ENCODE measurements at places on chromosomes 2 and 18.

- no peak for DNase-seq
Measured at GRCh38 chr2:228167290-228167689, 14.2 kb downstream of the SPHKAP start.

DNA sequence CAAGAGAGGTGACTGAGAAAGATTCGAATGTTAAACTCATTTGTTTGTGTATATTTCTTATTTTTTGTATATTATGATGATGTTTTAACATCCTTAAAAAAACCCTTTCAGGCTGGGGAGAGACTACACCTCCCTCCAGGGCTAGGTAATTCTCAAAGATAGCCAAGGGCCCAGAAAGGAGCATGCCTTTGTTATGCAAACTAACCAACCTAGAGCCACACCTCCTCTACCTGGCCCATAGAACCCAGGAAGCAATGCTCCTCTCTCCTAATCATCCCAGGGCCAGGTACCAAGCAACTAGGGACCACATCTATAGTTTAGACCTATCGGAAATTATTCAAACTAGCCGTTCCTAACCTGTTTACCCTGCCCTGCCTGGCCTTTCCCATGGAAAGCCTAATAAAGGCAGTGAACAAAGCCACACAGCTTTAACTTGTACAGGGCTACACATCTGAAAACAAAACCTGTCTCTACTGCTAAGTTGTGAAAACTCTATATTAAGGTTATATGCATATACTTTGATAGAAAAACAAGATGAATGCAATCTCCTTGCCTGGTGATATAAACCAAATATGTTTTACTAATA, 79.7 kb downstream of the COLEC12 start:
- no peak for DNase-seq

DNA sequence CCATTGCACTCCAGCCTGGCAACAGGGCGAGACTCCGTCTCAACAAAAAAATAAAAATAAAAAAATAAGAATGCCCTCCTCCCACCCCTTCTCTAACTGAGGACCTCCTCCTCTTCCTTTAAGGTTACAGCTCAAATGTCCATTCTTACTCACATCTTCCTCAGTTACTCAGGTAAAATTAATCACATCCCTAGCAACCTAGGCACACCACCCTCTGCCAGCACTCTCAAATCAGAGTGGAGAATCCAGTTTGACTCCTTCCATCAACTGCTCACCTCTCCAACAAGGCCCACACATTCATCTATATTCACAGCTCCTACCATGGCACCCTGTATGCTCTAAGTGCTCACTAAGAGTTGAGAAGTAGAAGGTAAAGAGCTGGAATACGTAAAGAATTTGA, 254.3 kb downstream of the ZEB2 start:
- no peak for DNase-seq

DNA sequence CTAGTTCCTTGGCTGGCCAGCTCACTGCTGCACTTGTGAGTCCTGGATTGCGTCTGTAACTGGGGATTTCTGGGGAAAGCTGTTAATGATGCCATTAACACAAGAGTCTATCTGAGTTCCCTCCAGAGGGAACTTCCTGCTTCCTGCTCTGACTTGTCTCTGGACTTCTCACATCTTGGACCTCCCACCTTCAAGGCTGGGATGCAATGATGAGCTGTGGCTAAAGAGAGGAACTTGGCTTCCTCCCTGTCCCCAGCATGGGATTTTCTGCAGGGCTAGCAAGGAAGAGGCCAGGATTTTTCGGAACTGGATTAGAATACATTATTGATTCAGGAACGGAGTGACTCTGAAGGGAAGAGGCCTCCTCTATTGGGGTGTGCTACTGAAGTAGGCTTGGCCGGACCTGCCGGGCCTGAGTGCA, 155.5 kb downstream of the CLIP4 start:
- no peak for DNase-seq

GRCh38 chr2:167784084-167784425, 463.3 kb downstream of the STK39 start:
- no peak for DNase-seq

GRCh38 chr18:9444549-9444948, 30.8 kb upstream of the RALBP1 start:
- no peak for DNase-seq

DNA sequence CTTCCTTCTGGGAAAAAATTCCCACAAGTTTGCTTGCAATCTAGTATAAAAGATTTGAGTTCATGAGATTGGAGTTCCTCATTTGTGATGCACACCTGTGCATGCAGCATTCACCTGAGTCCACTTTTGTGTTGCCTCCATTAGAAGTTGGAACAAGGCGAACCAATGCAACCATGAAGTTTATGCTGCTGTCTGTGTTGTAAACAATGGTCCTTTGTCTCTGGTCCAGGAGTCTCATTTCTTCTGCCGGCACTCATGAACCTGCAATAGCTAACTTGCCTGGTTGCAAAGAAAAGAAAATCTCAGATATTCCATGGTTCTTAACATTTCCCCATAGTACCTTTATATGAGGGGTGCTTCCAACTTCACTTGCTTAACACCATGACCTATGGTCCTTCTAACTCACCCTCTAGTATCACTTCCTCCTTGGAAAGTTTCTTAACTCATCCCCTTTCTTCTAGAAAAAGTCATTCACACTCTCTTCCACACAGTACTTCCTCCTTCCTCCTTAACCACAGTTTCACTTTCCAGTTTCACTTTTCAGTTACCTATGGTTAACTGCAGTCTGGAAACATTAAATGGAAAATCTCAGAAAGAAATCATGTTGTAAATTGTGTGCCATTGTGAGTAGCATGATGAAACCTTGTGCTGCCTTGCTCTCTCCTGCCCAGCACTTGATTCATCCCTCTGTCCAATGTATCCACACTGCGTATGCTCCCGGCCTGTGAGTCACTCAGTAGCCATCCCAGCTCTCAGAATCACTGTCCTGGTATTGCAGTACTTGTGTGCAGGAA, 128.8 kb upstream of the TRIB2 start:
- DNase-seq: peak; percentile 40

- no peak for DNase-seq
Measured at GRCh38 chr2:194319222-194319992, 1337.6 kb upstream of the SLC39A10 start.

DNA sequence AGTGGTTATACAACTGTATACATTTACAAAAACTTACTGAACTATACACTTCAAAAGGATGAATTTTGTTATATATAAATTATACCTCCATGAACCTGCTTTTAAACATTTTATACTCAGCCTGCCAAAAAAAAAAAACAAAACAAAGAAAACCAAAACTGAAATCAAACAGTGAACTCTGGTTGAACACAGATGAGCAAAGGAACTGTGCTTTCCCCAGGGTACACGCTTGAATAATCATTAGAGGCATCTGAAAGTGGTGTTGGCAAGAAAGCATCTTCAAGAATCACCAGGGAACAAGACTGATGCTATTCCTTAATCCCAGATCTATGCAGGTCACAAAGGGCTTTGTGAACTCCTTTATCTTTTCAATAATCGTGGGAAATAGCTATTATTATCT, 77.0 kb upstream of the LYPD1 start:
- no peak for DNase-seq

GRCh38 chr2:60699617-60700016, 56.5 kb upstream of the PAPOLG start:
- no peak for DNase-seq

GRCh38 chr2:236703373-236703709, 133.7 kb downstream of the ACKR3 start:
- DNase-seq: no peak

GRCh38 chr2:54529935-54530334, 73.8 kb downstream of the SPTBN1 start:
- DNase-seq: no peak

DNA sequence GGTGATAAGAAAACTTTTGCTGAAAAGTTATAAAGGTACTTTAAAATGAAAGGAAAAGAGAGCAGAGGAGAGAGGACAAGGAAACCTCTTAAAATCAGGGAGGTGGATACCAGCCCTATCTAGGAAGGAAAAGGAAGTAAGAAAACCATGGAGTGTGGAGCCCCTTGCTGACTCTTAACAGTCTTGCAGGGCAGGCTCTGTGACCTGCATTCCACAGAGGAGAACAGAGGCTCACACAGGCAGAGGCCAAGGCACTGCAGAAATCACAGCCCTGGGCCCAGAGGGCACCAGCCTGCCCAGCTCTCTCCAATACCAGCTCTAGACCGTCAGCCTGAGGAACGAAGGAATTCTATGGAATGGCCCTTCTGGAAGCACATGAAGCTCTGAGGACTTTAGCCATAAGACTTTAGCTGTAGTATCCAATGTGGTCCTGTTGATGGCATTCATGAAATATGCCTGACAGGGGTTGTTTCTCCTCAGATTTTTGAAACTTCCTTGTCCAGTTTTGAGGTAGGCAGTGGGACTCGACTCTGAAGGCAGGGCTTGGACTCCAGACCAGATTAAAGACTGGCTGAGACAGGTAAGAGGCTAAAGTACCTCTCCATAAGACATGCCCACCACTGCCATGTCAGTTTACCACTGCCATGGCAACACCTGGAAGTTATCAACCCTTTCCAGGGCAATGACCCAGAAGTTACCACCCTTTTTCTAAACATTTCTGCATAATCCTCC, 216.3 kb downstream of the ANAPC1 start:
- peak; percentile 46 for DNase-seq

DNA sequence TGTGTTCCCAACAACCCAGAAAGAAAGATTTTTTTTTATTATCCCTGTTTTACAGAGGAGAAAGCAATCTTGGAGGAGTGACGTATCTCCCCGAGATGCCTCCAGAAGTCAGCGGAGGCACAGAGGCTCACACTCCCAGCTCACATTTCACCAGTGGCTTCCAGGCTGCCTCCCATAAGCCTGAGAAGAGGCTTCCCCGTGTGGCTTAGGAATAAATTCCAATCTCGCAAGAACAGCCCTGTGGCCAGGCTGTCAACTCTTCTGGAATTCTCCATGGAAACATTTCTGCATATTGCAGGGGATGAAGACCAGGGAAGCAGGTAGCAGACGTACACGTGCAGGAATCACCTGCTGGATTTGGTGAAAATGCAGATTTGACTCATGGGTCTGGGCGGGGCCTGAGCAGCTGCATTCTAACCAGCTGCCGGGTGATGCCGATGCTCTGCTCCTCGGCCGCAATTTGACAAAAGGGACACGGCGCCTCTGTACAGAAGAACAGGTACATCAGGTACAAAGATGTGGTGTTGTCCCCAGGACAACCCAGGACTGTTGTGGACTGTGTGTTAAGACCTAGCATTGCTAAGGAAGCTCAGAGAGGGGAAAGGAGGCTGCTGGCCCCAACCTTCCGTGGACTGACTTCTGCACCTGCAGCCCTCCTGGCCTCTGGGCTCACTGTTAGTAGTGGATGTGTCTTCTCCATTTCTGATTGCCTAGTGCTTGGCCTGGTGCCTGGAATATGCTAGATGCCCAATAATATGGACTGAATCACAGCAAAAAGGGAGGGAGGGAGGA, 114.2 kb upstream of the ID2 start:
- DNase-seq: no peak

DNA sequence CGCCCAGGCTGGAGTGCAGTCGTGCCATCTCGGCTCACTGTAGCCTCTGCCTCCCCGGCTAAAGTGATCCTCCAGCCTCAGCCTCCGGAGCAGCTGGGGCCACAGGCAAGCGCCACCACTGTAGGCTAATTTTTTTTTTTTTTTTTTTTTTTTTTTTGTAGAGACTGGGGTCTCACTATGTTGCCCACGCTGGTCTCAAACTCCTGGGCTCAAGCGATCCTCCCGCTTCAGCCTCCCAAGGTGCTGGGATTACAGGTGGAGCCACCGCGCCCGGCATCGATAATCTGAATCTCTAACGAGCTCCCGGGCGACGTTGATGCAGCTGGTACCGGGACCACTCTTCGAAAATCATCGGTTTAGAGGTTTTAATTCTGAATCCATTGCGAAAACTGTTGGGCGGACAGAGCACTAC, 520 bp upstream of the CYP20A1 start:
- DNase-seq: no peak

DNA sequence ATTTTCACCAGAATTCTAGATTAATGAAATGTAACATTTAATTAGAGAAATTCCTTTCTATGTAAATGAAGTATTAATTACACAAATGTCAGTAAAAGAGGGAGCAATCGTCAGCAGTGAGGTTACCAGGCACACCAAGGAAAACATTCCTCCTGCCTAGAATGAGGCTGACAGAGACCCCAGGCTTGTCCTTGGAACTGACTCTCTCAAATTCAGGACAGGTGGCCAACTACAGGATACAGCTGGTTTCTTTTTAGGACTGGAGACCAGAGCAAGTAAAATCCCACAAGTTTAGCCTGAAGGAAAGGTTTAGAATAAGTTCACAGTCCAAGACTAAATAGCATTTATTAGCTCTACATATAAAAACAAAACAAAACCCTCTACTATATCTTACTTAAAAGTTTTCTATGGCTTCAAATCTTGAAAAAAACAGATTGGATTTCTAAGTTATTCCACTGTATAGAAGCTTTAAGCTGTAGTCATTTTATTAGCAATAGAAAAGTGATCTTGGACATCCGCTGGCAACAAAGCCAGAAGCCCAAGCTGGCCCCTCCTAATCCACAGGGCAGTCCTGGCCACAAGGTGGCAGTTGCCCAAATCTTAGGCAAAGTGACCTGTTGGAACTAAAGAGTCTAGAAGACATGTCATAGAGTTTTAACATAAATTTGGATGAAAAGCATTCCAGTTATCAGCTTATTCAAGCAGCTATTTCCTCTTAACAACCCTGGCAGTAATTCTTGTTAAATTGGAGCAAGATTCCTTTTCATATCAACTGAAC, 81.0 kb downstream of the SP3 start:
- DNase-seq: peak; percentile 36

GRCh38 chr2:69789772-69790600, 39.5 kb upstream of the GMCL1 start:
- DNase-seq: no peak

- DNase-seq: no peak
Measured at GRCh38 chr2:8371653-8372052, 310.2 kb upstream of the ID2 start.

GRCh38 chr18:66601649-66602048, 2.2 kb downstream of the CDH19 start:
- no peak for DNase-seq

Data from H4 (cell line).